ENCODE measurements at places on chromosomes 7 and 10.

DNA sequence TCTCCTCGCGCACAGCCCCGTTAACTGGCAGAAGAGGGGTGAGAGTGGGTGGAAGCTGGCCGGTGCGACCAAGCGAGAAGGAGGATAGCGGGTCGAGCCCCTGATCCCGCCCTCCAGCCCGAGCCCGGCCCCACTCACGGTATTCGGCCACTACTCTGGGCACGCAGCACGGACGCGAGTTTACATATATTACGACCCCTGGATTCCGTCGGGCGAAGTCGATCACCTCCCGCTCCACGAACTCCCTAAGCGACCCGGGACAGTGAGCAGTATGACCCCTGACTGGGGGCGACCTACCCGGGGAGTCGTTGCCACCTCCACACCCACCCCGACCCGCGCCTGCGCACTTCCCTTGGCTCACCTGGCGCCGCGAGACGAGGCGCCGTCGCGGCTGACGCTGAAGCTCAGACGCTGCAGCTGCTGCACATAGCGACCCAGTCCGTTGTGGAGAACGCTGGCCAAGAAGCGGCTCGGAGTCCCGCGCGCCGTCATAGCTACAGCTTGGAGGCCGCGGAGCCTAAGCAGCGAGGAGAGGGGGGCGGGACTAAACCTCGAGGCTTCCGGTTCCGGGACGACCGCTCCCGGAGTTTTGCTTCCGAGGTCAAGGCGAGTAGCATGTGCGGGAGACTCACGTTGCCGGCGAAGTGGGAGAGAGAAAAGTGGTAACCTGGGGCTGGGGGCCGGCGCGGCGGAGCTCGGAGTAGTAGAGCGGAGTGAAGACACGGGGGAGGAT is at the start of the genes MRPL43 and TWNK:
Gene MRPL43, minus strand, starts transcription at position 546 of the 733 bp plus-strand sequence. Its CDS starts 54 bp downstream, at position 492.
Gene TWNK, plus strand, starts transcription at position 592 of the 733 bp plus-strand sequence. CDS start 668 bp downstream, outside the sequence.
- DNase-seq = peak; percentile 36

DNA sequence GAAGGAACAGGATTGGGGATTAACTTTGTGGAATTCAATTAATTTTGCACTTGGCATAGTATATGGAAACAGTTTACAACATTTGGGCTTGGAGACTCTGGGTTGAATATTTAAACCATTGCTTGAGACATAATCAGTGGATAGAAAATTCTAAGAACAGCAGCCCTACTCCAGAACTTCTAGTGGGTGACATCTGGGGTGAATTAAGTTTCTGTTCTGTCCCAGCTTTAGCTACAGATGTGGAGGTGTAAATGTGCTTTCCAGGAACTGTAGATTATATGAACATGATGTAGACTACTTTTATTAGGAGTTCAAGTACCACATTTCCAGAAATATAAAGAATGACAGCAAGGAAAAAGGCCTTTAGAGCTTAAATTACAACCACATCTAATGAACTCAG is 51.9 kb upstream of the SKAP2 start:
- no peak for DNase-seq

DNA sequence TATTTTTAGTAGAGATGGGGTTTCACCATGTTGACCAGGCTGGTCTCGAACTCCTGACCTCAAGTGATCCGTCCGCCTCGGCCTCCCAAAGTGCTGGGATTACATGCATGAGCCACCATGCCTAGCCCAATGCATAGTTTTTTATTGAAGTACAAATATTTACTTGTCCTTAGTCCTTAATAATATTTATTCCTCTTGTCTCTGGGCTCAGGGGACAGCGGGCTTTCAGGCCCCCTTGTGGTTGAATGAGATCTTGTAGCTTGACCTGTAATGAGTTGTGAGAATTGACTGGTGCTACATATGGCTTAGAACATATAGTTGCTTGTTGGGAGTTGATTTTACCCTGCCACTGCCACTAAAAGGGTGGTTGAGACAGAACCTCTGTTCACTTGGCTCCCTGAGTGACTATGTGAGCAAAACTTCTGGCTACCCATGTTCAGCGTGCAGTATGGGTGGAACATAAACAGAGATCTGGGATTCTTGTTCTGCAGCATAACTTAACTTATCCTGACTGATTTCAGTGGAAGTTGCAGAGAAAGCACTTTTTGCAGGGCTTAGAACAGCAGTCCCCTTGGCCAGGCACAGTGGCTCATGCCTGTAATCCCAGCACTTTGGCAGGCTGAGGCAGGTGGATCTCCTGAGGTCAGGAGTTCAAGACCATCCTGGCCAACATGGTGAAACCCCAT is 14.9 kb downstream of the CCL26 start:
- DNase-seq = no peak

DNA sequence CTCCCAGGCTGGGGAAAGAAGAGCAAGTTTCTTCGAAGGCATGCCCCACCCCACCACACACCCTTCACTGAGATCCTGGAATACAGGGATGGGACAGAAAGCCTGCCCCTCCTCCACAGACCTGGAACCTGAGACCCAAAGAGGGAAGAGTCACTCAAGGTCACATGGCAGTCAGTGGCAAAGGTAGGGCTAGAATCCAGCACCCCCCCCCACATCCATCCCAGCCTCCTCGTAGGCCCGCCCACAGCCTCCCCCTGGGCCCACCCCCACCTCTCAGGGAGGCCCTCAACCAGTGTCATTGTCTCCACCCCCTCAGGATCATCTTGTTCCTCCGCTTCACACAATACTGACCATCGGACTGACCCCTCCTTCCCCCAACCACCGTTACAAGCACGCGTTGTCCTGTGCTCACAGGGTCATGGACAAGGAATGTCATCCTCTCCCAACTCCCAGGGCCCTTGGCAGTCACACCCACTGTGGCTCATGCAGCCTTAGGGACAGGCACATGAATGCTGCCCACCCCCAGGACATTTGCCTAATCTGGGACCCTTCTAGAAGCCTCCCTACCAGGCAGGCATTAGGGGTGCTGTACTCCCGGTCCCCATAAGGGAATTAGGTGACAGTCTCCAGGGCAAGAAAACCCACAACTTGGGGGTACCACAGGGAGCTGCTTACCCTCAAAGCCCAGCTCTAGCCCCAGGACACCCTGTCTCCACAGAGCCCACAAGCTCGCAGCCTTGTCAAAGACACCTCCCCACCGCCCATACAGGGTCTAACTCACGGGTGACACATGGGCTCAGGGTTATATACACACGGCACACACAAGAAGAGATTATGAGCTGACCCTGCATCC is 1.4 kb downstream of the KCNH2 start:
- no peak for DNase-seq

- DNase-seq = no peak
Measured at GRCh38 chr7:31445686-31446355, 68.1 kb upstream of the ITPRID1 start.

- DNase-seq = no peak
Measured at GRCh38 chr10:79417266-79417665, 28.2 kb downstream of the ZCCHC24 start.

Measured in NCI-H2227 treated with DMSO at 0.1 percent for 48 hours (cell line).